ENCODE measurements at places on chromosomes 11 and 22.

- no peak for DNase-seq
Observed at GRCh38 chr11:12540075-12540680, 134.0 kb upstream of the TEAD1 start.

DNA sequence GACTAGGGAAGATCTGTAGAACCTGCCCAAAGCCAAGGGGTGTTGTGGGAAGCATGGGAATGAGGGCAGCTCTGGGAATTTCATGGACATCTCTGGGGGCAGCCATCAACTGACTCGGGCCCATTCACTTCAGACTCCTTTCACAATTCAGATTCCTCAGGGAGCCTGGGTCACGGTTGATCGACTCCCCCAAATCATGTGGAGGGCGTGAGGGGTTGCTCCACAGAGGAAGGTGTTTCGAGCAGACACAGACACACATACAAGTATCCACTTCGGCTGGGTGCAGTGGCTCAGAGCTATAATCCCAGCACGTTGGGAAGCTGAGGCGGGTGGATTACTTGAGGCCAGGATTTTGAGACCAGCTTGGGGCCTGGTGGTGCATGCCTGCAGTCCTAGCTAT, 15.7 kb downstream of the STX3 start:
- no peak for DNase-seq

- no peak for DNase-seq
Observed at GRCh38 chr11:119993722-119994121, 144.2 kb downstream of the TRIM29 start.

- DNase-seq: no peak
Observed at GRCh38 chr22:36873614-36874308, 13.0 kb downstream of the NCF4 start.

DNA sequence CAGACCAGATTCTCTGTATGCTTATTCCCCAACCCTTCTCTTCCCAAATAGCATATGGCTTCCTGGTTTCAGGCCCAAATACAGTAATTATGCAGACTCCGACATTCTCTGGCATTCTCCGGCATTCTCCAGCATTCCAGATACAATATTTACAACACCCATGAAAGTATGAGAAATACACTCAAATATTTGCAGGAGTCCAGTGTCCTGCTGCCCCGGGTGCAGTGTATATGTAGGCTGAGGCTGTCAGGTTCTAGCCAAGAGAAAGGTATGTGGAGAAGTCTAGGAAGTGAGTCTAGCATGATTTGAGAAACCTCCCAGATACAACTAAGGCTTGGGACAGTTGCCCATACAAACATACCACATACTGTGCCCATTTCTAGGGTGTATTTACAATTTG, 160.7 kb downstream of the SOX6 start:
- DNase-seq: no peak

DNA sequence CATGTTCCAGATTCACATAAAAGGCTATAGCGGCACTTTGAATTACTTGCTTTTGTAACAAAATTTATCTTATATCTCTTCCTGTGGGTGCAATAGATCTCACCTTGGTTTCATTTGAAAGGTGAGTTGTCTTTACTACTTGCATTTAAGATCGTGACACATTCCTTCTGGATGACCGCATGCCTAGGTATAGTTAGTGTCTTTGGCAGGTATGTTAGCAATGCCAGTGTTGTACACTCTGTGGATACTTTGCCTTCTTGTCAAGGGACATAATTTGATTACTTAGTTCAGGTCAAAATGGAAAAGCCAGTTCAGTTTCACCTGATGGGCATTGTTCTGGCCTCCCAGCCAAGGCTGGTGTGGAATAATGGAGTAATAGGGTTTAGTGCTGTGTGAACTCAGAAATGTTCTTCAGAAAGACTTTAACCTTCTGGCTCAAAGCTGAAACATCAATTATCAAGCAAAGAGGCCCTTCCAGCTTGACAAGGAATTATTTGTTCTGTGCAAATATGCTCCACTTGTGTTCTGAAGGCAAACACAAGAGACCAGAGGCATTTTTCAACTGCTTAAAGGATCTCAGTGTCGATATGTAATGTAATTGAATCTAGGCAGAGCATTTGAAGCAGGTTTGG, 64.6 kb downstream of the AMOTL1 start:
- no peak for DNase-seq

DNA sequence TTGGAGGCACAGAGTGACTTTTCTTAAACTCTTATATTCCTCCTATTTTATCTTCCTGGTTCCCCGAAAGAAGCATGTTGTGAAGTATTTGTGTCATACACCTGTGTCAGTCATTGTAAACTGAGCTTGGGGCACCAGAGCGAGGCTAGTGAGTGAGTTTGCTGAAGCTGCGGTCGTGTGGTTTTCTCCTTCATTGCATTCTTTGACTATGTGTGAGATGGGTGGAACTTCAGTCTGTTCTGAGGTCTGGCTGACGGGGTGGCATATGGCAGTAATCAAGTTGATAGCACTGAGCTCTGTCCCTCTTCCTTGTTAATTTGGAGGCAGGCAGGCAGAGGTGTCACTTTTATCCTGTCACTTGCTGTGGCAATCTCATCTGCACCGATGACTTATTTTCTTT, 4.2 kb downstream of the VPS26B start:
- DNase-seq: no peak

GRCh38 chr11:126573325-126573978, 218.0 kb downstream of the ST3GAL4 start:
- no peak for DNase-seq

- DNase-seq: no peak
Observed at GRCh38 chr22:20595461-20595860, 88.1 kb downstream of the MED15 start.

Measured in T1000 (cell line).